ENCODE measurements at places on chromosomes 2 and 18. TPM values are rescaled to one million over a fixed set of nuclear protein-coding genes. Genes with fewer than 3 reads are reported as not detected.

The KCNG2 gene
- 0.19 TPM for polyA plus RNA-seq

The AQP12B gene
- 2.5 TPM for polyA plus RNA-seq

The LIMS4 gene
- polyA plus RNA-seq: 0.46 TPM

The PLA2R1 gene
- polyA plus RNA-seq: 106 TPM

The TGIF1 gene
- 97.4 TPM for polyA plus RNA-seq

The HOXD9 gene
- polyA plus RNA-seq: 58.0 TPM

Measured in left renal pelvis (tissue), 4 donors.